NCI-H1092 treated with DMSO at 0.1 percent for 48 hours (cell line): ENCODE measurements at places on chromosomes 5 and 9.

- no peak for DNase-seq
These were observed 49.4 kb upstream of the DHFR start for GRCh38 chr5:80704221-80704620.

DNA sequence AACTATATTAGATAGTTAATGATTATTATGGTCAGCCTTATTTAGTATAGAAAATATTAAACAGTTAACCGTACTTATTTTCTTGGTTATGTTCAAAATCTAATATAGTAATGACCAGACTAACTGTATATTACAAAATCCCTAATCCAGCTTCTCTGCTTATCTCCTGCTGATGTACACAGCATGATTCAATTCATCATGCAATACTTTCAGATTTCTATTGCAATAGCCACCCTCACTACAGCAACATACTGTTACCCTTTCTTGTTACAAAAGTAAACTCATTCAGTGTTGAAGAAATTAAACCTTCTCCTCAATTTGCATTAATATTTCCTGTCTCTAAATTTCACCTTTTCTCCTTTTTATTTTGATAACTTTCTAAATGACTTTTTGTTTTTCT, 1375.0 kb upstream of the NUDT12 start:
- no peak for DNase-seq

- peak; percentile 24 for DNase-seq
These were observed 21.3 kb downstream of the SEMA6A start for GRCh38 chr5:116553366-116553765.

DNA sequence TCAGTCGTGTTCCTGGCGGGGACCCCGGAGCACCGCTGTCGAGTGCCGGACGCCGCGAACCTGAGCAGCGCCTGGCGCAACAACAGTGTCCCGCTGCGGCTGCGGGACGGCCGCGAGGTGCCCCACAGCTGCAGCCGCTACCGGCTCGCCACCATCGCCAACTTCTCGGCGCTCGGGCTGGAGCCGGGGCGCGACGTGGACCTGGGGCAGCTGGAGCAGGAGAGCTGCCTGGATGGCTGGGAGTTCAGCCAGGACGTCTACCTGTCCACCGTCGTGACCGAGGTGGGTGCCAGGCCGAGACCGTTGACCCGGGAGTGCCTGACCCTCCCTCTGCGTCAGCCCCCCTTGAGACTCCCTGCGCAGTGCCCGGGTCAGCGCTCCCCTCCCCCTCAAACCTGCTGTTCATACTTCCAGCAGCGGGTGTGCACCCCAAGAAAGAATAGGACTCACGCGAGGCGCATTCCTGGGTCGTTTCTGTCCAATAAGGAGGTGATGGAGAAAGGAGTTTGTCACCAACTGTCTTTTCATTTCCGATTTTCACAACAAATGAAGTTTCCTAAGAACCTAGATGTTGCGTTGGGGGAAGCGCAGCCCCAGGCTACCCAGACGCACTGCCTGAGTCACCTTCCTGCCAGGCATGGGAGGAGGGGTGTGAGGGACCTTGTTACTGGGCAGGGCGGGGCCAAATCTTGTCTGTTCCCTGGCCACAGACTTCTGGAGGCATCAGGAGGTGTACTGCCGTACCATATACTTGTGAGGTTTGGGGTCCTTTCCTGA, 722 bp downstream of the SLC22A4 start:
- no peak for DNase-seq

DNA sequence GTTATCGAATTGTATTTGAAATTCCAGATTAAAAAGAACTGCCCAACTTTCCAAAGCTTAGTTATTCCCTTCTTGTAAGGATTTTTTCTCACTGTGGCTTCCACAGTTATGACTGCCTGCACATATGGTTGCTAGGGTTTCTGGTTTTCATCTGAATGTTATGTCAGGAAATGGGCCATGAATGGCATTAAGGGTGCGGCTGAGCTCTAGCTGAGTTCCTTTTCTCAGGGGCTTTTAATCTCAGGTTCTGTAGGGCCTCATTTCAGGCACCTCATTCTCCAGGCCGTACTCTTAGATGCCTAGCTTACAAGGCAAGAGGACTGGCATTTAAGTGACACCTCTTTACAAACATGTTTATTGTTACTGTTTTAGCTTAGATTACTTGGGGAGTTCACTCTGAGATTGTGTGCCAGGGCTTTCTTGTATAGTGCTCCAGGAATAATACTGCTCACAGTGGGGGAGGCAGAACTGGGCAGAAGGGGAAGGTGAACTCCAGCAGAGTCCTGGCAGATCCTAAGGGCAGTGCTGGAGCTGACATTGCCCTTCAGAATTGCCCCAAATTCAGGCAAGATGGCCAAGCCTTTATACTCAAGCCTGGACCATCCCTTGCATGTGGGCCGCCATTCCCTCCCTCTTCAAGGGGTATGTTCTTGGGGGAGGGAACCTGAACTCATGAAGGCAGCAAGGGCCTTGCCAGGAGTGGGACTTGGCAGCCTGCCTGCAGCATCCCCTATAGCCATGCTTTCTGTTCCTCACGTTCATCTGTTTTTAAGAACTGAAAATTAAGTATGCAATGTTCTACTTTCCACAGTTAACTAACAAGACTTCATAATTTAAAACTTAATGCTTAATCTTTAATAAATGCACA, 111.5 kb downstream of the KDM4C start:
- DNase-seq, result no peak

GRCh38 chr5:10637944-10638343, 74.1 kb downstream of the ANKRD33B start:
- DNase-seq, result no peak

DNA sequence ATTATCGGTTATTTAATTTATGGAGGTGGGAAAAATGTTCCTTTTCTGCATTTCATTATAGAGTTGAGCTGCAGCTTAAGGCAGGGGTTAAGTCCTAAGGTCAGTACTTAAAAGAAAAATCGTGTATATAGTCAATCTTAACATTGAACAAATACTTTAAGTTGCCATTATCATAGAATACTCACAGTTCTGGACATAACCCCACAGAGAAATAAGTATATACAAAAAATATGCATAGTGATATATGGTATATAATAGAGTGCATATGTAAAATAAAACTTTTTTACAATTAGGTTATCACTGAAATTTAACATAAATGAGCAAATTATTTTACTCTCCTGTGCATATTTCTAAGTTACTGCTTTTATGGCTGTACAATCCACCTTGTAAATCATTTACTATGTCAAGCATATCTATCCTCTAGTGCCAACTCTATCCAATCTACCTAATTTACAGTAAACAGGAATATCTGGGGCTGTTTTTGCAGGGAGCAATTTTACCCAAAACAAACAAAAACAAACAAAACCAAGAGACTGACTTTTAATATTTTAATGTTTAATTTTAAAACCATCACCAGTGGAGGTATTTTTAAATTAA, 28.8 kb downstream of the TTC39B start:
- no peak for DNase-seq

GRCh38 chr5:98635656-98636055, 137.8 kb upstream of the RGMB start:
- DNase-seq, result no peak

GRCh38 chr5:169213479-169213878, 87.5 kb downstream of the SLIT3 start:
- DNase-seq, result no peak

DNA sequence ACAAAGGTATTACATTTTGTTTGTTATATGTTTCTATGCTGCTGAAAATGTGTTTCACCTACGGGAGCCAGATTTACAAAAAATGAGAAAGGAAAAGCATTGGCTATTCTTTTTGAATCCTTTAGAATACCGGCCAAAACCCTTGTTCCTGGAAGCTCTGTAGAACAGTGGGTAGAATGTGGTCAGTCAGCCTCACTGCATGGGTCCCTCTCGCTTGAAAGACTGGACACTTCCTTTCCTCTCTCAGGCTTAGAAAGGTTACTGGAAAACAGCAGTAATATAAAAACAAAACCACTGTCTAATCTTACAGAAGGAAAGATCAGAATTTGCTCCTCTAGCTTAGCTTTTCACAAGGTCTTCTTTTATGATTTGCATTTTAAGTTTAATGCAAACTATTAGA, 45.1 kb downstream of the OSTF1 start:
- no peak for DNase-seq

GRCh38 chr5:9198394-9198793, 347.5 kb downstream of the SEMA5A start:
- DNase-seq, result no peak

GRCh38 chr9:108662091-108662875, 193.5 kb downstream of the ACTL7B start:
- no peak for DNase-seq

- no peak for DNase-seq
These were observed 100.7 kb downstream of the NLN start for GRCh38 chr5:65822710-65823109.

DNA sequence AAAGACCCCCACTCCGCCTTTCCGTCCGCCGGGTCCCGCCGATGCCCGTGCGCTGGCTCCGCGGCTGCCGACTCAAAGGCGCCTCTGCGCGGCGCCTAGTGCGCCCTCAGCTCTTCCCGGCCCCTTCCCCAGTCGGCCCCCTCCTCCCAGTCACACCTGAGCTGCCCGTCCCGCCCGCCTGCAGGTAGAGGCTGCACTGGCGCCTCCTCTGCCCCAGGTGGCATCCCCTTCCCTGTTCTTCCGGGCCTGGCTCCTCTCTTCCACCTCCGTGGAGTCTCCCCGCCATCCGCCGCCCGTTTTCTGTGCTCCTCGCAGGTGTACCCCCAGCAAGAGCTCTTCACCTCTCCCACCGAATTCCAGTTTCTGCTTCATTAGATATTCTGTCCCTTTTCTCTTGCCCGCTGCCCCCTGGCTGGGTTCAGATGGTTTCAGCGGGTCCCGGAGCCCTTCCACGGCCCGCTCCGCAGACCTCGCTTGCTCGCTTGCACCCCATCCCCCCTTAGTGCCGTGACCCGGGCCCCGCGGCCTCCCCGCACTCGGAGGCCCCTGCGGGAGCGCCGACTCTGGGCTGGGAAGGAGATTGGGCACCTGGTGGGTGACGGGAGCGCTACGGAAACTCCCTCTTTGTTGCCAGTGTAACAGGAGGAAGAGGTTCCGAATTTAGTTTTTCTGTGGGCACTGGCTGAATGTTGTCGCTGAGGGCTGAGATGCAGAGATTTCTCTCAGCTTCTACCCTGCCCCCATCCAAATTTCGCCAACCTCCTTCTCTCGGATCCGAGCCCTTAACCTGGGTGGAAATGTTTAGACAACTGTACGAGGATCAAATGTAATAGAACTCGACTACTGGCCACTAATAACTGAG, 809 bp downstream of the SLC44A1 start:
- peak; percentile 66 for DNase-seq

DNA sequence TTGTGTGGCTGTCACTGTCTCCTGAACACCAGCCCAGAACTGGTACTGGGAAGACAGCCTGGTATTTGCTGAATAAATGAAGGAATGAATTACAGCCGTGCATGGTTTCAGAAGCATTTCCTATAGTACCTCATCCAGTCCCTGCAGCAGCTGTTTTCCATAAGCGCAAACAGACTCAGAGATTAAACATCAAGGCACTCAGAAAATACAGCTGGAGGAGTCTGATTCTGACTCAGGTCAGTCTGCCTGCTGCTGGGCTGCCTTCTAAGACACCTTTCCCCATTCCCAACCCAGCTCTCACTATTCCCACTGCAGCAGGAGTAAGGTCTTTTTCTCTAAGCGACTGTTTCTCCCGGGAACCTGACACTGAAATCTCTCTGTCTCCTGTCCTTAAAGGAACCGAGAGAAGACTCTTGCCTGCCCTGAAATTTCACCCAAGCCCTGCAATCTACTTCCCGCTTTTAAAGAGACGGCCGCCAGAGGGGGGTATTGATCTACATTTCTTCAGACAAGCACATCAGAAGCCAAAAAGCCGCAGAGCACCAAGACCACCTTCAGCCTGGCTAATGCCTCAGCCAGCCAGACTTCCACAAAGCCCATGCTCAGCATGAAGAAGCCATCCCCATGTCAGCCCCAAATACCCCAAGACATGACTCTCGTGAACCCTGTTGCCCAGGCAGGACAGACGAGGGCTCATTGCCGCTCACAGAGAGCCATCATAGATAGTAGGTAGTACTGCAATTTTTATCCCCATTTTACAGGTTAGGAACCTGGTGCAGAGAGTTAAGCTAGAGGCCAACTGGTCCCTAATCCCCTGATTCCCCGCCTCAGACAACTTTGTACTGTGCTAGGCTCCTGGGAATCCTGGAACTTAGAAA, 5.4 kb upstream of the FOXI1 start:
- DNase-seq, result peak; percentile 63

DNA sequence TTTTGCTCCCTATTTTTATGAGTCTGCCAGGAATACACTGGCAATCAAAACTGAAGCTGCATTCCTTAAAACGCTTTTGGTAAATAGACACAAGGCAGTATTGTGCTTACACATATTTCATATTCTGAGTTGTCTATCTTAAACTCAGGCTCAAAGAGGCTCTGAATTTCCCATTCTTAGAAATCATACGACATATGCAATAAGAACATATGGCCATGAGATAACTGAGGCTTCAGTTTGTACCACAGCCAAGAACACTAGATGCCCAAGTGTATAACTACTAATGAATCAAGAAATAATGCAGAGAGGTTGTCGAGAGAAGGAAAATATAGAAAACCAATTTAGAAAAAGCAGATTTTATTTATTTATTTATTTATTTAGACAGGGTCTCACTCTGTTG, 357.4 kb downstream of the NDUFS4 start:
- DNase-seq, result no peak

- DNase-seq, result no peak
These were observed 1275.6 kb upstream of the CDH9 start for GRCh38 chr5:28313953-28314352.

GRCh38 chr9:116605060-116605459, 82.0 kb upstream of the TRIM32 start:
- no peak for DNase-seq

GRCh38 chr9:35852876-35853865, 17.0 kb downstream of the OR13J1 start:
- DNase-seq, result no peak

- DNase-seq, result no peak
These were observed 33.7 kb downstream of the NIM1K start for GRCh38 chr5:43225649-43226245.

- no peak for DNase-seq
These were observed 10.6 kb upstream of the NNT start for GRCh38 chr5:43592363-43592762.

DNA sequence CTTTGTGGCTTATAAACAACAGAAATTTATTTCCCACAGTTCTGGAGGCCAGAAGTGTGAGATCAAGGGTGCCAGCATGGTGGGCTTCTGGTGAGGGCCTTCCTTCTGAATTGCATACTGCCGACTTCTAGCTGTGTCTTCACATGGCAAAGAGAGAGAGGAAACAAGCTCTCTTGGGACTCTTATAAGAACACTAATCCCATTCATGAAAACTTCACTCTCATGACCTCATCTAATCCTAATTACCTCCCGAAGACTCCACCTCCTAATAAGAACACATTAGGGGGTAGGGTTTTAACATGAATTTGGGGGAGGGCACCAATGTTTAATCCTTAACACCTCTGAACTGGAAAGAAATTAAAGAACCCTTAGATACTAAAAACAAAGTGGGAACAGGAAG, 75.9 kb upstream of the MINAR2 start:
- no peak for DNase-seq

GRCh38 chr5:37886242-37886905, 46.5 kb upstream of the GDNF start:
- DNase-seq, result no peak

DNA sequence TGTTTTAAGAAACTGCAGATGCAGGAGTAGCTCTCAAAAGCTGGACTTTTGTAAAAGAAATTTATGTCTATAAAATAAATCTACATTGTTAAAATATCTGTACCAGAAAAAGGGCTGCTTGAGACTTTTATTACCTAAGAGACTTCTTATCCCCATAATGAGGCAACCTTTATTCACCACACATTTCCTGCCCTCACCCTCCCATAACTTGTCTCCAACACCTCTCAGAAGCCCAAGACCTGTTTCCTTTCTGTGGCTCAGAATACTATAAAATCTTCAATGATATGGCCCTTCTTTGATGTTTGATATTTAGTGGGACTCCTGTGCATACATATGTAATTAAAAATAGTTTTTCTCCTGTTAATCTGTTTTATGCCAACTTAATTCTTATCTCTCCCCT, 141.5 kb upstream of the FER start:
- DNase-seq, result no peak
